Suprapubic skin (tissue), 4 donors: ENCODE measurements at places on chromosomes 13 and 19. TPM values are rescaled to one million over a fixed set of nuclear protein-coding genes. Genes with fewer than 3 reads are reported as not detected.

GRCh38 chr13:48828962-48829411, 146.7 kb upstream of the FNDC3A start:
- no peak overlapping the region for H3K27ac ChIP-seq
- no peaks in the 10 kb centered on the region for H3K27me3 ChIP-seq
- no peak for DNase-seq

- no peaks in the 10 kb centered on the region for H3K36me3 ChIP-seq
- H3K27ac ChIP-seq, result no peak overlapping the region
- DNase-seq, result no peak
- peaks cover 25% of the 10 kb centered on the region for H3K4me1 ChIP-seq
- H3K27me3 ChIP-seq, result peaks cover 4% of the 10 kb centered on the region
- H3K4me3 ChIP-seq, result no peak overlapping the region
Measured at GRCh38 chr19:33306191-33306590, 3.9 kb upstream of the CEBPA start.

GRCh38 chr13:104450006-104450405, 1383.8 kb upstream of the SLC10A2 start:
- H3K4me1 ChIP-seq, result no peaks in the 10 kb centered on the region
- H3K27ac ChIP-seq, result no peak overlapping the region
- no peak for DNase-seq

The MAST1 gene
- 2.7 TPM for total RNA-seq

- no peak overlapping the region for H3K4me3 ChIP-seq
- no peaks in the 10 kb centered on the region for H3K36me3 ChIP-seq
- no peaks in the 10 kb centered on the region for H3K4me1 ChIP-seq
- no peak for DNase-seq
- H3K27me3 ChIP-seq, result no peaks in the 10 kb centered on the region
Measured at GRCh38 chr13:34208336-34208735, 390.4 kb downstream of the RFC3 start.

The AP1M2 gene
- total RNA-seq, result 59.2 TPM

GRCh38 chr13:53447456-53447855, 418.8 kb downstream of the OLFM4 start:
- no peaks in the 10 kb centered on the region for H3K27me3 ChIP-seq
- H3K27ac ChIP-seq, result no peak overlapping the region
- no peak overlapping the region for H3K4me3 ChIP-seq
- H3K4me1 ChIP-seq, result no peaks in the 10 kb centered on the region

- H3K4me3 ChIP-seq, result no peak overlapping the region
- peaks cover 8% of the 10 kb centered on the region for H3K27me3 ChIP-seq
- H3K4me1 ChIP-seq, result no peaks in the 10 kb centered on the region
- H3K36me3 ChIP-seq, result no peaks in the 10 kb centered on the region
Measured at GRCh38 chr13:45544520-45544919, 71.0 kb downstream of the ERICH6B start.

The IGSF23 gene
- not detected for total RNA-seq

DNA sequence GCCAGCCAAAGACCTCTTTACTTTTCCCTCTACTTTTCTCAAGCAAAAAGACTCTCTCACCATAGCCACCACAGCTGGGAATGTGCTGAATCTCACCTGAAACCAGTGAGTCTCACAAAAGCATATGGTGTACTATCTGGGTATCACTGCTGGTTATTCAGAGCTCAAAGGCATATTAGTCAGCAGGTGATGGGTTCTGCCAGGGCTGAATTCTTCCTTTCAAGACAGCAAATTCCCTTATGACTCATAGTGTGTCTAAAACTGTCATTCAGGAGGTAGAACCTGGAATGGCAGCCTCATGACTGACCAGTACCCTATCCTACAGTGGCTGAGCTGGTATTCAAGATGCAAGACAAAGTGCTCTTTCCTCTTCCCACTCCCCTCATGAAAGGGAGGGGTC, 2859.1 kb downstream of the PCDH9 start:
- no peaks in the 10 kb centered on the region for H3K4me1 ChIP-seq
- no peak overlapping the region for H3K4me3 ChIP-seq
- H3K27ac ChIP-seq, result no peak overlapping the region

The SEMA6B gene
- total RNA-seq, result 2.3 TPM

- no peak overlapping the region for H3K4me3 ChIP-seq
- no peaks in the 10 kb centered on the region for H3K27me3 ChIP-seq
Measured at GRCh38 chr13:108780706-108781105, 151.3 kb downstream of the MYO16 start.

DNA sequence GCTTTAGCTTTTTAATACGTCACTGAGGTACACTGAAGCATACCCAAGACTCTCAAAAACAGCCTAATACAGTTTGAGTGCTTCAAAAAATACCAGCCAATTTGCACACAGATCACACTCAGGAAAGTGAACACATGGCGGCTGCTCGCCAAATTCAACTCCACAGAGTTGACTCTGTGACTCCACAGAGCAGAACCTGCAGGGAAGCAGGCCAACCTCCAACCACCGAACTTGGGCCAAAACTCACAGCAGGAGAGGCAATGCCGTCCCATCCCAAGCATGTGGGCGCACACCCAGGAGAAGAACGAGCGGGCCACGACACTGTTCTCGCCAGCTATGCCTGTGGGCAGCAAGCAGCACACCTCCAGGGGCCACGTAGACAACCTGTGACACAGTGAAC, 21.1 kb downstream of the ELL start:
- H3K4me1 ChIP-seq, result peaks cover 92% of the 10 kb centered on the region
- no peaks in the 10 kb centered on the region for H3K36me3 ChIP-seq
- H3K27me3 ChIP-seq, result no peaks in the 10 kb centered on the region
- DNase-seq, result no peak

- H3K27ac ChIP-seq, result peak overlapping the region; percentile 58
- no peak for DNase-seq
- no peaks in the 10 kb centered on the region for H3K36me3 ChIP-seq
Measured at GRCh38 chr19:1206150-1206863, 729 bp downstream of the STK11 start.

The LYPD5 gene
- 97.2 TPM for total RNA-seq

DNA sequence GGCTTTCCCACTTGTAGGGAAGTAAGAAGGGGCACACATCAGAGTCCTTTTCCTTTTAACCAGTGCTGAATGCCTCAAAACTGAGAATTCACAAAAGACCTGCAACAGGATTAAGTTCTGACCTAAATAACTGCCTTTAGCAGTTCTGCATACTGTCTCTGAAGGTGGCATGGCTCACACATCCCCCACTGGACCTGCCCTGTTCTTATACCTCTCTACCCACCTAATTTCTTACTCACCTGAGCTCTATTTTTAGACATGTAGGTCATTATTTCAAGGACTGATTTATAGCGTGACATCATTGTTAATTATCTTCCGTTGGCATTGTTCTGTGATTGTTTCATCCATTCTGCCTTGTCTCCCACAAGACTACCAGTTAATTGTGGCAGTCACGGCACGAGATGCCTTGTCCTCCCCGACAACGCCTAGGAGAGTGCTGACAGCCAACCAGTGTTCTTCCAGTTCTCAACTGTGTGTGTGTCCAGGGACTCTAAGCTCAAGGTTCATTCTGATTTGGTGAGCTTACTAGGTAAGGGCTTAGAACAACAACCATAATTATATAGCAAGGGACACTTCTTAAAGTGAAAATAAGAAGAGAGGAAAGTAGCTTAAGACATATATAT, 27.1 kb upstream of the UBL3 start:
- peaks cover 2% of the 10 kb centered on the region for H3K27me3 ChIP-seq
- no peak for DNase-seq
- H3K4me1 ChIP-seq, result no peaks in the 10 kb centered on the region

GRCh38 chr13:22874839-22875238, 305.9 kb upstream of the SGCG start:
- no peaks in the 10 kb centered on the region for H3K4me1 ChIP-seq
- DNase-seq, result no peak
- no peaks in the 10 kb centered on the region for H3K27me3 ChIP-seq

DNA sequence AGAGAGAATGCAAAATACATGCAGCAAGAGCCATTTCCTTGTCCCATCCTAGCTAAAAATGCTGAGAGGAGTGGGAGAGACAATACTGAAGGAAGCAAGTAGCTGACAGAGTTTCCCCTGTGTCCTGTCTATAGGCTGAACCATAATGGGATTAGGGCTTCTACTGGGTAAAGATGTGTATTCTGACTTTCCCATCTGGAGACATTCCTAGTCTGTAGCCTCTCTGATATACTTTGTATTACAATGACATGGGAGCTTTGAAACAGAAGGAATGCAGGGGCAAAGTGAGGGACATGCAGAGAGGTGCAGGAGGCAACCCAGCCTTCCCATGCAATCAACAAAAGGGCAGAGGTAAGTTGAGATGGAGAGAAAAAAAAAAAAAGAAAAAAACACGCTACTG, 10.5 kb upstream of the GPC6 start:
- H3K4me1 ChIP-seq, result no peaks in the 10 kb centered on the region
- no peak for DNase-seq
- H3K27ac ChIP-seq, result no peak overlapping the region
- H3K36me3 ChIP-seq, result no peaks in the 10 kb centered on the region

GRCh38 chr19:8028951-8029491, 23.5 kb upstream of the CCL25 start:
- no peak overlapping the region for H3K4me3 ChIP-seq
- no peaks in the 10 kb centered on the region for H3K27me3 ChIP-seq
- no peaks in the 10 kb centered on the region for H3K4me1 ChIP-seq
- no peaks in the 10 kb centered on the region for H3K36me3 ChIP-seq
- no peak overlapping the region for H3K27ac ChIP-seq

DNA sequence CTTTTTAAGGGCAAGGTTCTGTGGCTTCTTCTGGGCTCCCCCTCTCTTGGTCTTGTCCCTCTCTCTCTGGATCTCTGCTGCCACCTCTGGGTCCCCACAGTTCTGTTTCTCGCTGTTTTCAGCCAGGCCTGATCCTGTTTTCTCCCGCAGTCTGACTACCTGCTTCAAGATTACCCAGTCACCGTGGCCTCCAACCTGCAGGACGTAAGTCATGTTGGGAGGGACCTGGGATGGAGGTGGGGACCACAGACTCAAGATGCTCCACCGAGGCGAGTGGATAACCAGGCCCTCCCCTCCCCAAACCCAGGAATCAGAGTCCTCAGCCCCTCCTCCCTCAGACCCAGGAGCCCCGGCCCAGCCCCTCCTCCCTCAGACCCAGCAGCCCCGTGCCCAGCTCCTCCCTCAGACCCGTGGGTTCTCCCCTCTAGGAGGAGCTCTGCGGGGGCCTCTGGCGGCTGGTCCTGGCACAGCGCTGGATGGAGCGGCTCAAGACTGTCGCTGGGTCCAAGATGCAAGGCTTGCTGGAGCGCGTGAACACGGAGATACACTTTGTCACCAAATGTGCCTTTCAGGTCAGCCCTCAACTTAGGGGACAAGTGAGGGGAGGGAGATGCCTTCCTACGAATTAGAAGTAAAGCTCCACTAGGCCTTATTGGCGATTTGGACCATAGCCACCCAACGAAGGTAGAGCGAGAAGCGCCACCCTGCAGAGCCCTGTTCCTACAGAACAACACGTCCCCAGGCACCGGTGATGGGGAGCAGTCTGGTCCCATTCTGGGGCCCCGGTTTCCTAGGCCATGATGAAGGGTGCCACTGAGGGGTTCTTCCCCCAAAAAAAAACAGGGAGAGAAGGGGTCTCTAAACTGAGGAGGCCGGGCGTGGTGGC, 2.2 kb downstream of the FLT3LG start:
- DNase-seq, result peak; percentile 81
- H3K4me1 ChIP-seq, result peaks cover 26% of the 10 kb centered on the region
- H3K4me3 ChIP-seq, result peak overlapping the region; percentile 63

DNA sequence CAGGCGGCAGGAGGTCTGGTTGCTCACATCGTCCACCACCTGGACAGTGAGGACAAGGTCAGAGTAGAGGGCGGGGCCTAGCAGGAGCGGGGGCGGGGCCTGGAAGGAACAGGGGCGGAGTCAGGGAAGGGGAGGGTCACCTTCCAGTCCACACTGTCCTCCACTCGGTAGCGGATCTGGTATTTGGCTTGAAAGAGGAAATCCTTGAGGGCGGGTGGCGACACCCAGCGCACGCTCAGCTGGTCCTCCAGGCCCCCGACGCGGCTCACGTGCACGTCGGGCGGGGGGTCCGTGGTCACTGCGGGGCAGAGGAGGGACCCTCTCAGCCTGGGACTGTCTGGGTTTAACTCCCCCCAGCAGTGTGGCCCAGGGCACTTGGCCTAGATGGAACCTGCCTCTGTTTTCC, 8.2 kb downstream of the REX1BD start:
- H3K4me1 ChIP-seq, result peaks cover 26% of the 10 kb centered on the region
- H3K4me3 ChIP-seq, result no peak overlapping the region
- DNase-seq, result no peak
- no peak overlapping the region for H3K27ac ChIP-seq
- peaks cover 3% of the 10 kb centered on the region for H3K36me3 ChIP-seq

DNA sequence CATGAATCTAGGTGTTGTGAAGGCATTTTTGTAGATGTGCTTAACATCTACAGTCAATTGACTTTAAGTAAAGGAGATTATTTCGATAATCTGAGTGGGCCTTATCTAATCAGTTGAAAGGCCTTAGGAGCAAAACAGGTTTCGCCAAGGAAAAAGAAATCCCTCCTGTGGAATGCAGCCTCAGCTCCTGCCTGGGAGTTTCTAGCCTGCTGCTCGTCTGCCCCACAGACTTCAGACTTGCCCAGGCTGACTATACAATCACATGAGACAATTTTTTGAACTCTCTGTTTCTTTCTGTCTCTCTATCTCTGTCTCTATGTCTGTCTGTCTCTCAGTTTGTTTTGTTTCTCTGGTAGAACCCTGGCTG, 312.5 kb downstream of the OLFM4 start:
- H3K36me3 ChIP-seq, result no peaks in the 10 kb centered on the region
- DNase-seq, result no peak
- no peaks in the 10 kb centered on the region for H3K27me3 ChIP-seq
- no peaks in the 10 kb centered on the region for H3K4me1 ChIP-seq

DNA sequence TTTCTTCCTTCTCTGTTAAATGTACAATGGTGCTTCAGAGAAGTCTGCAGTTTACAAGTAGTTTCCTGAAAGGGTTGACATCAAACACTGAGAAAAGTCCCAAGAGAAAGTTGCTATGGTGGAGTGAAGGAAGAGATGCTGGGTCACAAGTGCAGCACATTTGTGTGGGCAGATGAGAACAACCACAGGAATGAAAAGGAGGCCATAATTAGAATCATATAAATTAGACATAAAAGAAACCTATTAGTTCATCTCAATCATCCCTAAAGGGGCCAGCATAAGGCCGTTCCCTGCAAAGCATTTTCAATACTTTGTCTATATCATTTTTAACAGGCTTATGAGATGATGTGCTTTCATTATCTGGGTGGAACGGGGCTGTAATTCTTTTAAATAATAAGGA, 359.2 kb downstream of the IRS2 start:
- no peaks in the 10 kb centered on the region for H3K36me3 ChIP-seq
- no peak overlapping the region for H3K27ac ChIP-seq
- no peaks in the 10 kb centered on the region for H3K27me3 ChIP-seq
- H3K4me3 ChIP-seq, result no peak overlapping the region

The SOX1 gene
- total RNA-seq, result not detected

GRCh38 chr19:1318678-1319471, 33.2 kb downstream of the EFNA2 start:
- H3K36me3 ChIP-seq, result no peaks in the 10 kb centered on the region
- H3K27me3 ChIP-seq, result peaks cover 67% of the 10 kb centered on the region
- H3K4me3 ChIP-seq, result no peak overlapping the region
- H3K27ac ChIP-seq, result no peak overlapping the region

The ZNF69 gene
- 3.8 TPM for total RNA-seq

The SPACA4 gene
- total RNA-seq, result 2.8 TPM

The ZNF471 gene
- 2.2 TPM for total RNA-seq

- H3K27ac ChIP-seq, result no peak overlapping the region
- no peaks in the 10 kb centered on the region for H3K27me3 ChIP-seq
- no peaks in the 10 kb centered on the region for H3K36me3 ChIP-seq
- no peaks in the 10 kb centered on the region for H3K4me1 ChIP-seq
- H3K4me3 ChIP-seq, result no peak overlapping the region
Measured at GRCh38 chr13:66113882-66114526, 1116.1 kb downstream of the PCDH9 start.
